ENCODE measurements at places on chromosomes 16 and 17. TPM values are rescaled to one million over a fixed set of nuclear protein-coding genes. Genes with fewer than 3 reads are reported as not detected.

DNA sequence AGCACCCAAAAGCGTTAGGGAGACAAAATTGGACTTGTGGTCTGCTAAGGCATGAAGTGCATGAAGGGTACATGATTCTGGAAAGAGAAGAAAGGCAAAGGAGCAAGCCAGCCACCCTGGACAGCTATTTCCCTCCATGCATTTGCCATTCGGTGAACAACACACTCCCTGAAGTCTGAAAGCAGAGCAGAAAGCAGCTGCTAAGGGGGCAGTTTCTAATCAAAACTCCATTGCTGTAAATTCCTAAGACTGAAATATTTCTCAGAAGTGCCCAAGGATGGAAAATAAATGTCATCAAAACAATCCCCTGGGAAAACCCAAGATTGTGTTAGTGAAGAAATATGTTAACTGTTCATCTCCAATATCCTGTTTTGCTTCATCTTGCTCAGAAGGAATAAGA, 44.3 kb downstream of the PMP22 start:
- no peak for DNase-seq

DNA sequence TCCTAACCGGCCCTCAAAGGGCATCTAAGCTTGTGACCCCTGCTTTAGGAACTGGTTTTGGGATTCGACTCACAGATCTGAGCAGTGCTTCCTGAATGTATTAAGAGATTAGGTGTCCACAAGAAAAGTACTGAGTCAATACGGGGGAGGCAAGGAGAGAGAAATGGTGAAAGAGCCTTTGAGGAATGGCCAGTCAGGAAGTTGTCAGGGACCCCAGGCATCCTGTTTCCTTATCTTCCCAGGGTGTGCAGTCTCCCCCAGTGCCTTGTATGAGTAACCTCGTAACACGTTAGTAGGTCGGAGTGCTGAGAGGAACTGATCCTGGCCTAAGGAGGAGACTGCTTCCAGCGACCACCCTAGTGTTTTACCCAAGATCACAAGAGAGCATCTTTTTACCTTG, 16.4 kb upstream of the TMED6 start:
- DNase-seq, result no peak

DNA sequence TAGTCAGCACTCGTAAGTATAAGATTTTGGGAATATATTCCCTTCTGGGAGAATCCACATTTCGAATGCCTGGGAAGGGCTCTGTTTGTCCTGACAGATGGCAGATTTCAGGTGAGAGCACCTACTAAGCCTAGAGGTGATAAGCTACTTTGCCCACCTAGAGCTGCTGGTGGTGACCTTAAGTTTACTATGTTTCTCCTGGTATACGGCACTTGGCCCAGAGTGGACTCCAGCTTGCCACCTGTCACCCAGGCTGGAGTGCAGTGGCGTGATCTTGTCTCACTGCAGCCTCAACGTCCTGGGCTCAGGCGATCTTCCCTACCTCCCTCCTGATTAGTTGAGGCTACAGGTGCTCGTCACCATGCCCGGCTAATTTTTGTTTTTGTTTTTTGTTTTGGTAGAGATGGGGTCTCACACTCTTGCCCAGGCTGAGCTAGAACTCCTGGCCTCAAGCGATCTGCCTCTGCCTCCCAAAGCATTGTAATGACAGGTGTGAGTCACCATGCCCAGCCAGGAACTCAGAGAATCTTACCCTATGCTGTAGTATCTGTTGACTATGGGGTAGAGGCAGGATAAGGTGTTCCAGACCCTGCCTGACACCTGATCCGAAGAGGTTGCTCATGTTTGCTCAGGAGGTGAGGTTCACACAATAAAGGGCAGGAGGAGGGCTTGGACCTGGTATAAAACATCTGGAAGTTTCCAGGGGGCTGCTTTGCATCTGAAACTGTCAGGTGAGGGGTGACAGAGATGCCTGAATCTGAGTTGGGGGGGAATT, at the start of gene ZG16:
Gene ZG16 (plus strand): TSS at position 681 of the 775 bp plus-strand sequence. CDS start 1,011 bp downstream, outside the sequence.
- DNase-seq, result no peak

- DNase-seq, result no peak
Measured at GRCh38 chr16:2384426-2384825, 43.9 kb upstream of the ABCA3 start.

DNA sequence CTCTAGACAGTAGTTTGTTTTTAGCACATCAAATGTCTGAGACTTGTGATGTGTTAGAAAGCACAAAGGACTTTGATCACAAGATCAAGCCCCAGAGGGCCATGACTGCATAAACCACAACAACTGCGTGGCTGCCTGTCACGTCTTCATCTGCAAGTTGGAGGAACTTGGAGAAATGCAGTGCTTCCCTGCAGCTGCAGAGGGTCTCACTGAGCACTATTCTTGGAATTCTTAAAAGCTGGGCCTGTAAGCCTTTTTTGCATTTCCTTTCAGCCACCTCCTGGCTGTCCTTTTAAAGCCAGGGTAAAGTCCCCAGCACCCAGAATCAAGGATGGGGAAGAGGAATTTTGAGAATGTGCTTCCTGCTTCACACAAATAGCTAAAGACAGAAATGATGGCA, 431.3 kb downstream of the MAF start:
- DNase-seq, result no peak

DNA sequence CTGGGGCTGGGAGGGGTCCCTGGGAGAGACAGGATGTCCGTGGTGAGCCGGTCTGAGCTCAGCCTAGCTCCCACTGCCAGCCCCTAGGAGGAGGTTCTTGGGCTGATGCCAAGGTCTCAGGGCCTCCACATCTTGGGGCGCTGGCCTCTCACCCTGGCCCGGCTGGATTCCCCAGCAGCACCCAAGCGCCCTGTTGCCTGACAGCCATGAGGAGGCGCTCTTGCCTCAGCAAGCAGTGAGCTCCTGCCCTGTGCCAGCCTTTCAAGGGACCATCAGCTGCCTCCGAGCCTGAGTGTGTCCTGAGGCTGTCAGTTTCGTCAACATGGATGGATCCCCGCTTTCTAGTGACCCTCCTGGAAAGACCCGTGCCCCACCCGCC, 234.9 kb upstream of the CIBAR2 start:
- DNase-seq, result no peak

DNA sequence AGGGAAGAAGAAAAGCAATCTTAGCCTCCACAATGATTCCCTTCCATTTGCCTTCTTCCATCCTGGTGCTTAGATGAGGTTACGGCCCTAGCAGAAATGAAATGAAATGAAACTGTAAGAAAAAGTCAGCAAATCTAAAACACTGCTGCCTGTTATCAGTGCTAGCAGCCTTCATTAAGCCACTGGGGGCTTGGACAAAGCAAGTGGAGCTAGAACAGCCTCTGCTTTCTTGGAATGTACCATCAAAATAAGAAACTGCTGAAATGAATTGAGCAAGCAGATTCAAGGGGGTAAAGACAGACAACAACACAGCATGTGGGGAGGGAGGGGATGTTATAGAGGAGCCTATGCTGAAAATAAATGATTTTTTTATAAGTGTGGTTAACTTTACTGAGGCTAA, 5.1 kb downstream of the ANKFN1 start:
- DNase-seq, result no peak

GRCh38 chr17:61647047-61647446, 56.0 kb upstream of the NACA2 start:
- DNase-seq, result no peak

DNA sequence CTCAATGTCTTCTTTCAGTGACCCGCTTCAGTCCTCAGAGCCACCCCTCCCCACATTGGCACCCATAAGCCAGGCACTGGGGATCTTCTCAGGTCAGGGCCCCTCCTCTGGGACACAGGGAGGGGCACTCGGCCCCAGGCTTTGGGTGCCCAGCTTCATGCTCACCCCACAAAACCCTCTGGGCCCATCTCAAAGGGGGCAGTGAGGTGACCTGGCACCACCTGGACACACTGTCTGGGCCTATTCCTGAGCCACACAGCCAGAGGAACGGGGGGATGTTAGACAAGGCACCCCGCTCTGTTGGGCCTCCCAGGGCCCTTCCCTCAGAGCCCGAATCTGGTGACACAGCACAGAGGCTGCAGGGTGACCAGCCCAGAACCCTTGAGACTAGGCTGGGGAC, 36.1 kb downstream of the TNFRSF13B start:
- DNase-seq, result no peak

- DNase-seq, result no peak
Measured at GRCh38 chr16:84177741-84178073, 9.2 kb downstream of the TAF1C start.

DNA sequence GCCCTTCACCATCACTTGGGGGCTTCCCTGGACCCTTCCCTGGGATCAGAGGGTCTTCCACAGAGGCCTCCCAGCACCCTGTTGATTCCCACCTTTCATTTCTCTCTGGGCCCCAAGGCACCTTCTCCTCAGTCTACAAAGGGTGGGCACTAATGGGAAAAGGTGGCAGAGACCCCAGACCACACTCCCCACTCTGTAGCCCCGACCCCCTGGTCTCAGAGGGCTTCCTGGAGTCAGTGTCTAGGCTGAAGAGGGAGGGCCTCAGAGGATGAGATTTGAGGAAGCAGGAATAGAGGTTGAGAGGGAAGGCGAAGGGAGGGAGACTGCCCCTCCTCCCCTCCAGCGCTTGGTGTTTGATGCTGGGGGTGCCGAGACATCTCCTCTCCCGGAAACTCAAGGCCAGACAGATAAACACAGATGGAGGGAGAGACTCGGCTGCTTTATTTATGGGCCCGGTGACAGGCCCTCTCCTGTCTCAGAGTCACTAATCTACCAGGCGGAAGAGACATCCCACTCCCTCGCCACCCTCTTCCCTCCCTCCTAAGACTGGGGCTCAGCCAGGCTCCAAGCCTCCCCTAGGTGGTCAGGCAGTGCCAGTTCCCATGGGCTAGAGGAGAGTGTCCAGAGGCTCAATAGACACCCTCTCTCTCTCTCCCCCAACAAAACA, 18.5 kb upstream of the SP2 start:
- DNase-seq, result no peak

DNA sequence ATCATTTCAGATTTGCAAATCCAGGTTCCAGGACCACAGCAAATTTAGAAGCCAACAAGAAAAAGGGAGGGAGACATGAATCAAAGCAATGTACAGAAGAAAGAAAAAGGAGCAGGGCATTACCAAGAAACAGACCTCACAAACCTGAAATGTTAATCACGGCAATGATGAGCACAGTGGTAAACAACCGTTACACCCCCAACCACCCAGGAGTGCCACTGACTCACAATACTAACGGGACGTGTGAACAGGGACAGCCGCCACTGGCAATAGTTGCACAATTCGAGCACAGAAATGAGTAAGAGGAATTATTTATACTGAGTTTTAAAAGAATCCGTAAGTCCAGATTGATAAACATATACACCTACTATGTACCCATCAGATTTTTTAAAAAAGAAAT, 13.8 kb downstream of the USP22 start:
- no peak for DNase-seq

- no peak for DNase-seq
Measured at GRCh38 chr17:9072696-9073339, 51.5 kb downstream of the NTN1 start.

- no peak for DNase-seq
Measured at GRCh38 chr16:84520725-84521496, 16.5 kb upstream of the MEAK7 start.

GRCh38 chr17:76538941-76539570, 788 bp upstream of the PRCD start:
- no peak for DNase-seq

DNA sequence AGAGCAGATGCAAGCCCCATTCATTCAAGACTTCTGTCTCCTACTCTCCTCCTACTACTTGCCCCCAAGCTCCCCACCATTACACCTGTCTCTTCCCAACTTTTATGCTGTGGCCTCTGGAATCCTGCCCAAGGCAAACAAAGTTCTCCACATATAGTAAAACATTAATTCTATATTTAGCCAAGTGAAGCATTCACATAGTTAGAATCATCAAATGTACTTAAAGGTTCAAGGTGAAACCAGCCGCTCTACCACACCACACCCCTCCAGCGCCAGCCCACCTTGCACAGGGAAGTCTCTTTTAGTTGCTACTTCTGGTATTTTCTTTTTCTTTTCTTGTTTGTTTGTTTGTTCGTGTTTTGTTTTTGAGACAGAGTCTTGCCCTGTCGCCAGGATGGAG, 25.4 kb upstream of the GUCY2D start:
- no peak for DNase-seq

GRCh38 chr17:65660947-65661346, 99.5 kb upstream of the AXIN2 start:
- no peak for DNase-seq

DNA sequence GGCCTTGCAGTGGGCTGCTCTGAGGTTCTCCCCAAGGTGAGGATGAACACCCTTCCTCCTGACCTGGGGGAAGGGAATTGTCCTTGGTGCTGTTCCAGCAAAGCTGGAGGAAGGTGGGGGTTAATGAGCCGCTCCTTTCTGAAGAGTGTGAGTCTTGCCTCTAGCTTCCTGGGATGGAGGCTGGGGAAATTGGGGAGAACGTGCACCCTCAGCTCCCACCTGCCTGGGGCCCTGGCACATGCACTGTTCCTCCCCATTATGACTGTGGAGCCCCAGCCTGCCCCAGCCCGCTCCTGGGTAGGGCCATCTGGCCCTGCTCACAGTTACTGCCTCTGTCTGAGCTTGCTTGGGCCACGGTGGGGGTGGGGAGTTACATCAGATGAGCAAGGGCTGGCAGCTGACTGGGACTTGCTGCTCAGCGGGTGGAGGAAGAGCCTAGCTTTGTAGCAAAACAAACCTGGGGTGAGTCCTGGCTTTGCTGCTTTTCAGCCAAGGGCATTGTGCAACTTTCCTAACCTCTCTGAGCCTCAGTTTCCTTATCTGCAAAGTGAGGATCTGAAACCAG, 11.1 kb downstream of the TNS4 start:
- DNase-seq, result no peak

DNA sequence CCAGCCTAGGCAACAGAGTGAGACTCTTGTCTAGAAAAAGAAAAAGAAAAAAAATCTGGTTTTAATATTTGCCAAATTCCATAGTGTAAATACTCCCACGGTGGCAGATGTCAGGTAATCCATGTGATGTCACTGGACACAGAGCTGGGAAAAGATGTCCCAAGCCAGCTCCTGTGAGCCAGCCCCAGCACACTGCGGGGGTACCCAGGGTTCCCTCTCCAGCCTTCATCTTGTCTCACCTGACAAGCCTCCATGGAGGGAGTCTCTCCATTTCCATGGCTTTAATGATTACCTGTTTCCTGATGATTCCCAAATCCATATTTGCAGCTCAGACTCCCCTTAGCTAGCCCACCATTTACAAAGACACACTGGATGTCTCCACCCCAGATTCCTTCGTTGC, 4.6 kb downstream of the CD300LB start:
- no peak for DNase-seq

GRCh38 chr17:81478119-81478518, 34.5 kb downstream of the ACTG1 start:
- DNase-seq, result no peak

GRCh38 chr16:65975049-65975708, 391.3 kb upstream of the CDH5 start:
- DNase-seq, result no peak

- no peak for DNase-seq
Measured at GRCh38 chr16:54318941-54319340, 32.4 kb upstream of the IRX3 start.

Gene ZNF263
- total RNA-seq, result 39.4 TPM

Gene MYH3
- 5.6 TPM for total RNA-seq

Gene USP22
- total RNA-seq, result 217 TPM

Gene ITGB4
- 1.3 TPM for total RNA-seq

Gene IL21R
- total RNA-seq, result 34.5 TPM

Gene CTF1
- total RNA-seq, result not detected

Gene TBL3
- 12.7 TPM for total RNA-seq

Measured in CD4-positive, alpha-beta T cell (primary cell).